ENCODE measurements at places on chromosomes 2 and 18.

DNA sequence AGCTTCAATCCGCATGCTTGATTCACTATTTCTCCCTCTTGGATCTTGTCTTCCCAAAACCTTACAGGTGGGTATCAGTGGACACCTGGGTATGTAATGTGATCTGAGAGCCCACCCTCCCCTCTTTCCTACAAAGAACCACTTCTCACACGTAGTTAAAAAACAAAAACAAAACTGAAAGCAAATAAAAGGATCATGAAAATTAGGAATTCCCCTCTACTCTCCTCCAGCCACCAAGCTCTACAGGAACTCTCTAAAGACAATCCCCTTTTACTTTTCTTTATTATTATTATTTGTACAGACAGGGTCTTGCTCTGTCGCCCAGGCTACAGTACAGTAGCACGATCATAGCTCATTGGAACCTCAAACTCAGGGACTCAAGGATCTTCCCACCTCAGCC, 40.8 kb upstream of the MYO1B start:
- DNase-seq, result no peak

- DNase-seq, result no peak
These were observed 134.8 kb downstream of the SLC8A1 start for GRCh38 chr2:40317046-40317445.

DNA sequence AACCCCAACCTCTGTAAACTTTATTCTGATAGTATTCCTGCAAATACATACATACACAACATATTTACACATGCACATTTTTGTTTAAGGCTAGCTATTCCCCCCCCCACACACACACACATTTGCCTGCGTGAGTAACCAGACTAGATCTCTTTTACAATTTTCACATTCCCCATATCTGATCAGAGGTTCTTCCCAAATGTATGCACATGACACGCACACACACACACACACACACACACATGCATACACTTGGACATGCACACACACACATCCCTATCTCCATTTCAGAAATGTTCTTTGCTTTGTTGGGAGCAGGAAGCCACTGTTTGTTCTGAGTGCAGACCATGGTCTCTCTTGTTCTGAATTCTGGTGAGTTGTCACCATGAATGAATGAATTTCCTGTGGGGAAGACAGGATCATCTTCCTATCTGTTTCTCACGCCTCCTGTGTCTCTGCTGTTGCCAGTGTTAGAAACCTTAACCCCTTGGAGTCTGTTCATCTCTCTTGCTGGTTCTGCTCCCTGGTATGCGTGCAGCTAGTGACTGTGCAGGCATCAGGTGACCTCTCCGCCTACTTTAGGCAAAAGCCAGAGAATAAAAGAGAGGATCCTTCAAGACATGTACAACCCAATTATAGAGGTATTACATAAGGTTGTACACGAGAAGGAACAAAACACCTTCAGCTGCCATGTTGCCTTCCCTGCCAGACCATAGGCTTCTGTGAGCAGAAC, 251.0 kb upstream of the RAB12 start:
- DNase-seq, result no peak

- DNase-seq, result no peak
These were observed 203.3 kb downstream of the TCF4 start for GRCh38 chr18:55384551-55385275.

DNA sequence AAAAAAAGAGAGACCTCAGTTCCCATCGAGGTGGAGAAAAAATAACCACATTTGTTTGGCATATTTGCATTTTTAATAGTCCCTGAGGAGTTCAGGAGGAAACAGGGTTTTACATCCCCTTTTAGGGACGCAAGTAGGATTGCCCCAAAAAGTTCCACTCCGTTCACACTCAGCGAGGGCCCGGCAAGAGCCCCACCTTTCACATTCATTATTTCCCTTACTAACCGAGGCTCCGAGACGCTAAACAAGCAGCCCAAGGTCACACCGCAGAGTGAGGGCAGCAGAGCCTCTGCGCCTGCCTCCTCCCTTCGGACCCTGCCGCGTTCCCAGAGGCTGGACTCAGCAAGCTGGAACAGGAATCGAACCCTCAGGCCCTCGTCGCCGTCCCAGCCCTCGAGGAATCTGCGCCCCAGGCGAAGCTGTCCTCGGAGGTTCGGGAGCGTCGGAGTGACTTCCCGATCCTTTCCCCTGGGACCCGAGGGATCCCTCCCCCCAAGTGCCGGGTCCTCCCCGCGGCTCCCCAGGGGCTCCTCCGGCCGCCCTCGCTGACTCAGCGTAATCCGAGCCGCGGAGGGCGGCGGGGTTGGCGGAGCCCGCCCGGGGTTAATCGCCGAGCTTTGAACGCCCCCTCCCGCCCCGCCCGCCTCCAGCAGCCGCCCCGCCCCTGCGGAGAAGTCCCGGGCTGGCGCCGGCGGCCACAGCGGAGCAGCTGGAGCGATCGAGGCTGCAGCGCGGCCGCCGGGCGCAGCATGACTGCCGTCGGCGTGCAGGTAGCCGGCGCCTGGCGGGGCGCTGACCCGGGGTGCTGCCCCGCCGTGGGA, at the start of gene TMEM37:
Gene TMEM37, plus strand, starts transcription at position 700 of the 821 bp plus-strand sequence. Its CDS starts 50 bp downstream, at position 750.
- DNase-seq, result no peak

DNA sequence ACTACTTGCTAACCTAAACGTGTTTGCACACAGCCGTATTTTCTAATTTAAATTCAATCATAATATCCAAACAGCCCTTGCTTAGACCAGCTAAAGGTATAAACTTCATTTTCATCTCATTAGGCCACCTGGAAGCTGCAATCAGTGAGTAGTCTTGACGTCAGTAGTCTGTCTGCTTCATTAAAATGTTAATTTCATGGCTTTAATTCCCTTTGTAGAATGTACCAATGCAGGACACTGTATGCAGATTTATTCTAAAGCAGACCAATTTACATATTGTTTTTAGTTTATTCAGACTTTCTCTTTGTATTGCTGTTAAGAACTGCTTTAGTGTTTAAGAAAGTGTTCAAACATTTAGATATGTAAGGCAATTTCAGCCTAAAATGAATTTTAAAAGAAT, 158.2 kb downstream of the LCLAT1 start:
- no peak for DNase-seq

- no peak for DNase-seq
These were observed 31.3 kb upstream of the CNTNAP5 start for GRCh38 chr2:123993728-123994323.
